Pons (tissue), 1 donor: ENCODE measurements at places on chromosomes 2 and 18.

DNA sequence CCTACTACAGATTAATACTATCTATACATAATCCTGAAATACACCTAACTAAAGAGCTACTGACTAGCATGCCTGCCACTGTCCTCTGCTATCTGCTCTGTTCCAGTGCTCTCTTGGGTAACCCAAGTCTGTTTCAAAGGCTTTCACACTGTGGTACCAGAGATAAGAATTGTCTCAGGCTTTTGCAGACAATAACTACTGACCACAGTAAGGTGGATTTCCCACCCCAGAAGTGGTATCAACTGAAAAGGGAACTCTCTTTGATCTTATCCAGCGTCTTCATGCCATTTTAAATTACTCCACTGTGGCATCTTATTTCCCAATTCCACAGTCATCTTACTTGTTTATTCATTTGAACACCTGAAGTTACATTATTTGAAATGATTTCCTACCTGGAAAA, 190.2 kb downstream of the IKZF2 start:
- no peak for DNase-seq

GRCh38 chr2:74551530-74551929, 2.2 kb downstream of the LOXL3 start:
- DNase-seq, result no peak

DNA sequence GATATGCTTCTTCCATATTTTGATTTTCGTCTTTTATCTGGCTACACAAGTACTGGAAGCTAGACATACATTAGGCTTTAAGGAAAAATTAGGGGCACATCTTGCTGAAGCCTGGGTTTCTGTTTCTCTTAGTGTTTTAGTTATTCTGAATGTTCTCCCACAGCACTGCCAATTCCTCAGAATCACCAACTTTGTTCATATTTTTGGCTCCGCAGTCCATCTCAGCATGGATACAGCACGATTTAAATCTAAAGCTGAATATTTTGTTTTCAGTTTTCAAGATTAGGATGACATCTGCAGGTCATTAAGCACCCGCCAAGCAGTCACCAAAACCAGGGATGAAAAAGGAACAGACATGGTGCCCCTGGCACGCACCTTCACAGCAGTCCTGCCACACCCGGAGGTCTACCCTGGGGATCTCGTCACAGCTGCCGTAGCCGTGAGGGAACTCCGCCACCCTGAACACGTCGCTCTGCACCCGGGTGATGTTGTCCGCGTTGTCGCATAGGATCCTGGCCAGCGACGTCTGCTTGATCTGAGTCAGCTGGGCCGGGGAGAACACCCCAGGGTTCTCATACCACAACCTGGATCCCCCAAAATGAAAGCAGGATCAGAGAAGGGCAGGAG, 101.2 kb downstream of the PXDN start:
- DNase-seq, result no peak

- peak; percentile 84 for DNase-seq
Measured at GRCh38 chr2:108533832-108534583, at the start of gene LIMS1. Gene LIMS1 (plus strand): TSS chr2:108534470. CDS start chr2:108534563, 93 bp downstream.

DNA sequence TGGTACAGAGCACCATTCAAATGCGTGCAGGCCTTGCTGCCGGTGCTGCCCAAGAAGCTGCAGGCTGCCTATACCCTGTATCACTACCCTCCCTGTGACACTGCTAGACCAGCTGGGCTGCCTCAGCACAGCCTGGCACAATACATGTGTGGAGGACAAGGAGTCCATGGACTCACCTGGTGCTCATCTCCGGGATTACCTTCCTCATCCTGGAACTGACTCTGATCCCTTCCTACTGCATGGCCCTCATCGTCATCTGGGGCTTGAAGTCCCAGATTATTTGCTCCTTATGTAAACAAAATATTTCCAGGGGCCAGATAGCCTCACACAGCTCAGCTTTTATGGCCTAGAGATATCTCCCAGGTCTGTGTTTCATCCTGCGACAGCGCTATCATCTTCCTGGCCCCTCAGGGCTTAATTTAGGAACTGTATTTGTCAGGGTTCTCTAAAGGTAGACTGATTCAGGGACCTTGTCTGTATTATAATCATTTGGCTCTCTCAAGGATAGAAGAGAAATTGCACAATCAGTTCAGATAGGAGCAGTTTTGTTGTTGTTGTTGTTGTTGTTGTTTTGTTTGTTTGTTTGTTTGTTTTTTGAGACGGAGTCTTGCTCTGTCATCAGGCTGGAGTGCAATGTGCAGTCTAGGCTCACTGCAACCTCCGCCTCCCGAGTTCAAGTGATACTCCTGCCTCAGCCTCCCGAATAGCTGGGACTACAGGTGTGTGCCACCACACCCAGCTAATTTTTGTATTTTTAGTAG, 42.9 kb downstream of the WDR75 start:
- no peak for DNase-seq

DNA sequence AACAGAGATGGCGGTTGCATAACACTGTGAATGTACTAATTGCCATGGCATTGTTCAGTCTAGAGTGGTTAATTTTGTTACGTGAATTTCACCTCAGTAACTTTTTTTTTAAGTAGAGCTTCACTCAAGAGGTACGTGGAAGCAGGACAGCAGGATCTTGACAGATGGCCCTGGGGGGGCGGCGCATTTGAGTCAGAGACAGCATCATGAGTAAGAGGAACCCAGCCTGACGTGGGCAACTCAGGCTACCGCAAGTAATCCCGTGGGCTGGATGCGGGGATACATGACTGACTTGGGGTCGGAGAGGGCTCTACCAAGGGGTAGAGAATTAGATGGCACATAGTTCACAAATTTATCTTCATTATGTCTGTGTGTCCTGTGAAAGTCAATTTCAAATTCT, 38.1 kb upstream of the DAPL1 start:
- no peak for DNase-seq

GRCh38 chr2:160331258-160332025, 131.4 kb upstream of the ITGB6 start:
- no peak for DNase-seq

- no peak for DNase-seq
Measured at GRCh38 chr18:61825386-61825785, 67.4 kb downstream of the RNF152 start.

- DNase-seq, result no peak
Measured at GRCh38 chr2:223887127-223887526, 49.7 kb upstream of the AP1S3 start.

DNA sequence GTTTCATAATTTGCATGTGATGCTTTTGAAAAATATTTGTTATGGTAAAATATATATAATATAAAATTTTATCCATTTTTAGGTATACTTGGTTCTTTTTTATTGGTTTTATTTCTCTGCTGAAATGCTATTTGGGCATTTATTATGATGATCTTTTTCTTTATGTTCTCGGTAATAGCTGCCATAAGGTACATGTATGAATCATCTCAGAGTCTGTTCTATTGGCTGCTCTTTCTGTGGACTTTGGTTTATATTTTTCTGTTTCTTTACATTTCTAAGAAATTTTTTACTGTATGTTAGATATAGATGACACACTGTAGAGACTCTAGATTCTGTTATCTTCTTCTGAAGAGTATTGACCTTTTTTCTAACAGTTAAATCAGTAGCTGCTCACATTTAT, 219.9 kb downstream of the MBD5 start:
- DNase-seq, result no peak

GRCh38 chr18:12579775-12580174, 78.1 kb downstream of the SPIRE1 start:
- DNase-seq, result no peak

DNA sequence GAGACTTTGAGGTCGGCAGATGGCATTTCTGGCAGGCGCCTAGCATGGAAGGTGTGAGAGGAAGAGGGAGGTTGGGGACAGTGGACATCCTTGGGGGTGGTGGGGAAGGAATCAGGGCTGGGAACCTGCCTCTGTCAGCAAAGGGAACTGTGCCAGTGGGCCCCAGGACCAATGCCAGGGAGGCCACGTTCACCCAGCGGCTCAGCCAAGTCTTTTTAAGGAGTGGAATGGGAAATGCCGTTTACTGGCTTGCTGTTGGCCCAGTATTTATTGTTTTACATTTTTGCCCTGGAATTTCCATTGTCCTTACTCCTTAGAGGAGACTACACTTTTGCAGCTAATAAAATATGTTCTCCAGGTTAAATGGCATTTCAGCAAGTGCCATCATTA, 135.2 kb downstream of the MCFD2 start:
- peak; percentile 7 for DNase-seq

DNA sequence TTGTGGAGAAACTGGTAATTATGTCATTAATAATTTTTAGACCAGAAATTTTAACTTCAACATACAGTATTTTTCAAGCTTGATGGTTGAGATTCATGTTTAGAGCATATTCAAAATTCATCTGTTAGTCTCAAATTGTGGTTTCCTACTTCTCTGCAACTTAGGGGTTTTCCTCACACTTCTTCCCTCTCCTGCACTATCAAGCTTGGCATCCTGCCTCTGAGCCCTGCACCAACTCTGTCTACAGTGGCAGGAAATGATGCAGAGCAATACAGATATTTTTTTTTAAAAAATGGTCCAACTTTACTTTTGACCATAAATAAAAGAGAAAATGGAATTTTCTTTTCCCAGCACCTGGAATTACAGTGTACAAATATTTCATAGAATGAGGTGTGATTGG, 247.3 kb downstream of the NUP35 start:
- no peak for DNase-seq

- peak; percentile 86 for DNase-seq
Measured at GRCh38 chr2:105235388-105236059, 6.0 kb upstream of the GPR45 start.
